Motor neuron (in vitro differentiated cells): ENCODE measurements at places on chromosomes 6 and 20. TPM values are rescaled to one million over a fixed set of nuclear protein-coding genes. Genes with fewer than 3 reads are reported as not detected.

GRCh38 chr6:53284901-53285300 is 63.8 kb downstream of the ELOVL5 start:
- ATAC-seq = no peak

The TBX18 gene
- 0.19 TPM in 1 of 2 replicates, not detected in the other for total RNA-seq

DNA sequence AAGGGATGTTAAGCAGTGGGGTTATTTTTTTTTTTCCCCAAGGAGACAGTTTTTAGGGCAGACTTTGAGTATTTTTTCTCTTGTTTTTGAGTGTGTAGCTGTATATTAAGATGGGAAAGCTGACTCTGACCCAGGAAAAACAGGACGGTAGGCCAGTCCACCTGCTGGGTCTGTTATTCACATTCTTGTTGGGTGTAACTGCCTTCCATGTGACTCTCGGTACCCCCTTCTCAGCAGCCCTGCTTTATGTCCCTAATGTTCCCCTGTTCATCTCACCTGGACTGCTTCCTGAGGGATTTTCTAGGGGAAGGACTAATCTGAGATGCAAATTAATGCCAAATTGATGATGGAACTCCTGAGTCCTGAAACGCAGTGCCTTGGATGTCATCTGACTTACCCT is 21.9 kb downstream of the FOXO3 start:
- ATAC-seq = no peak

- ATAC-seq = no peak
Observed at GRCh38 chr6:161745594-161746141, 471.8 kb upstream of the AGPAT4 start.

GRCh38 chr6:140209775-140210174 is 835.3 kb upstream of the CITED2 start:
- no peak for ATAC-seq

DNA sequence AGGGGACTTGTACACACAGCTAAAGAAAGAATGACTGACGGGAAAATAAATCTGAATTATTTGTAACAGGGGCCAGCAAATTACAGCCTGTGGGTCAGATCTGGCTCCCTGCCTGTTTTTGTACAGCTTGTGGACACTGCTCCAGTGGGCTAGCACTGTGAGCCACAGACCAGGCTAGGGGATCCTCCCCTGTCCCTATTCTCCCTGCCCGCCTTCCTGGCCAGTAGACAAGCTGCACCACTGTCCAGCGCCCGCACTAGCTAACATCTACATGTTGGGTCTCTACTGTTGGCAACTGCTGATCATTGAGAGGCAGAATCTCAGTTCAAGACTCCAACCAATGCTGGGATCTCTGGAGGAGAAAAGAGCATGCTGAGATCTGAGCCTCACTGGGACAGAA is 10.7 kb downstream of the OSER1 start:
- ATAC-seq = no peak

DNA sequence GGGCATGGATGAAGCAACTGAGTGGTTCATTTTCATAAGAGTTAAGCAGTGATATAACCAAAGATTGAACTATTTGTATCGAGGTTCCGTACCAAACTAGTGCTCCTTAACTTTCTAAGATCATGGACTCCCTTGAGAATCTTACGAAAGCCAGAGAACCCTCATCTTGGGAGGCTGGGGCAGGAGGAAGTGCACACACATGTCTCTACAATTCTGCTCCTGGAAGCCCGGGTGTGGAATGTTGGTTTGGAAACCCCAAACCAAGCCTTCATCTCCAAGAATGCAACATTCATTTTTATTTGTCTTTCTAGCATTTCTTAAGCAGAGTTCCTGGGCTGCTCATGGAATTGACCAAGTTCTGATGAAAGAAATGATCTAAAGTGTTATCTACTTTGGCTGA is 250.5 kb upstream of the PRND start:
- ATAC-seq = no peak

The RAB44 gene
- total RNA-seq = 0.11 and 0.28 TPM in 2 replicates

GRCh38 chr20:41563087-41563486 is 55.1 kb downstream of the CHD6 start:
- no peak for ATAC-seq

- no peak for ATAC-seq
Observed at GRCh38 chr20:30168025-30168799, 1089.3 kb upstream of the DEFB115 start.

The RREB1 gene
- total RNA-seq = 7.5 and 7.8 TPM in 2 replicates
